ENCODE measurements at places on chromosomes 16 and 17.
A peak's percentile ranks its signal among the peaks of the same experiment; 100 is the strongest.

DNA sequence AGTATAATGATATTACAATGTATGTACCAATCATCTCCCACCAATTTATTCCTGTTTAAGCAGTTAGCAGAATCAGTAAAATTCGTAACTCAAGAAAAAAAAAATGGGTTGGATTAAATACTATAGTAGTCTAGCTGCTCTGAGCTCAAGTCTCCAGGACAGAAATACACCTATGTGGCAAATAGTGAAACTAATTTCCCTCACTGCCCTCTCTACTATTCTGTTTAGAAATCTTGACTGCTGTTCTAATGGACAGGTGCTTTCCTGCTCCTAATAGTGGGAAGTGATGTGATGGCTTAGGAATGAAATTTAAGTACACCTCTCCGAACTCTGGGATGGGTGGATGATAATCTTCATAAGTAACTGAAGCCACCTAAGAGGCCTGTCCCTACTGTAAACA is 175.7 kb downstream of the KCNJ2 start:
- DNase-seq, result no peak

DNA sequence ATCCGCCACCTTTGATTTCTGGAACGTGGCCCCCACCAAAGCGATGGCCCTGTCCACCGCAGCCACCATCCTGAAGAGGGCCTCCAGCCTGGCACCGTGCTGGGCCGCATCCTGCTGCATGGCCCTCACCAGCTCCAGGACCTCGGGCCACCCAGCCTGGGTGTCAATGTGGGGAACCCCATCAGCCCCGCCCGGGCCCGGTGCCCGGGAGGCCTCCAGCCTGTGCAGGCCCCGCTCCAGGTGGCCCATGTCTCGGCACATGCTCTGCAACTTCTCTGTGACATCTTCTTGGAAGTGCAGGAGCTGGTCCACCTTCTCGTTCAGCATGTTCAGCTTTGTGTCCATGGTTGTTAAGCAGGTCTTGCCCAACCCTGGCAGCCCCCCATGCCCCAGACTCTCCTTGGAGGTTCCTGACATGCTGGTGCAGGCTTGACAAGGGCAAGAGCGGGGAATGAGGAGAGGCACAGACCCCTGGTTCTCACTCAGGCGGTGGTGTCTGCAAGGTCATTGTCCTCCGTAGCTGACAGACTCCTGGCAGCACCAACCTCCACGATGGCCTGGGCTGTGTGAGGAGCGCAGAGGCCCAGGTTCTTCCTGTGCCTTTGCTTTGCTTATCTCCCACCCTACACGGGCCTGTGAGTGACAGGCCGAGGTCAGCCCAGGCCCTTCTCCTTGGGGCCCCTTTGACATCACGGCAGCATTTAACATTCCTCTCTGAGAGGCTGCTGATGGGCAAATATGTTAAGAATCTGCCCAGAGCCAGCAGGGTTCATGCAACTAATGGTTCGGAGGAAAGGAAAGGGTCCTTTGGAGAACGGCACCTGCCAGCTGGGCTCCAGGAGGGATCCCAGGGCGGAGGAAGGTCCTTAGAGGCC is at the start of gene MYLK3:
TSS of gene MYLK3 (minus strand) at position 568 of the 875 bp plus-strand sequence. CDS start at position 417, 151 bp downstream.
- DNase-seq, result no peak

DNA sequence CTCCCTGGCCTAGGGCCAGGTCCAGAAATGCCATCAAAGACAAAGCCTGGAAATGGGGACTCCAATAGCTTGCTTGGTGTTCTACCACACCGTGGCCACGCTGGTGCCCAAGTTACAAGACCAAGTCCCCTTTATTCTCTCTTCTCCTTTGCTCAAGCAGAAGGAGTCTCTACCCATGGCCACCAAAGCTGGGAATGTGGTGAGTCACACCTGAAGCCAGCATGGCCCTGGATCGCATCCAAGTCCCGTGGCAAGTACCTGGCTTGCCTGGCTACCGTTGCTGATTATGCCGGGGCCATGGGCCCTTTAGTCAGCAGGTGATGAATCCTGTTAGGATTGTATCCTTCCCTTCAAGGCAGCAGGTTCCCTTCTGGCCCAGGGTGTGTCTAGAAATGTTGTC is 260.0 kb downstream of the HAPSTR1 start:
- no peak for DNase-seq

DNA sequence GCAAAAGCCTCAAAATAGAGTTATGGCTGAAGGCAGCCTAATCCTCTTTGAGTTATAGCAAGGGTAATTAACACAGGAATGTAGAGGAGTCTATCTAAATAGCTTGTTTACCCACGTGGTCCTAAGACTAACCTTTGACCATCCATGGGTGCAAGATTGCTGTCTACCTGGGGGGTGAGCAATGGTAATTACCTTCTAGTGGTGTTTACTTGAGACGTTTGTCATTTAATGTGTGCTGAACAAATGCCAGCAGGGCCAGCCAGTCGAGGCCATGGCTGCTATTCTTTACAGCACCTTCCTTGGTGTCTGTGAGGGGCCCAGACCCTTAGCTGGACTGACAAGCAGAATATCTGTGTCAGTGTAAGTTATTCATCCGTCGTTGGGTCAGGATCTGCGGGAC is 13.9 kb upstream of the PRPSAP1 start:
- no peak for DNase-seq

DNA sequence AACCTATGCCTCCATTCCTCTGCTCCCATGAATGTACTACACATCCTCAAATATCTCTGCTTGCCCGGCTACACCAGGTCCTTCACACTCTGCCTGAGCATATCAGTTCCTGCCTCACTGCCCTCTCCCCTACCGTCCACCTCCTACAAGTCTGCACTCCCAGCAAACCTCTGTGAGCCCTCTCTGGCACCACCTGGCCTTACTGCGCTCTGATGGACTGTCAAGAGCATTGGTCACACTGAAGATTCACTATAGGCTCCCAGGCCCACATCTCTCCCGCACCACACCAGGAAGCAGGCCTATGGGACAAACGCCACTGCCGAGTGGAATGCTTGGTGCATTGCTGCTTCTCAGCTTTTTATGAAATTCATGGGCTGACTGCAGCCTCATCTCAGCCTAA is 8.9 kb downstream of the GINS2 start:
- DNase-seq, result no peak

DNA sequence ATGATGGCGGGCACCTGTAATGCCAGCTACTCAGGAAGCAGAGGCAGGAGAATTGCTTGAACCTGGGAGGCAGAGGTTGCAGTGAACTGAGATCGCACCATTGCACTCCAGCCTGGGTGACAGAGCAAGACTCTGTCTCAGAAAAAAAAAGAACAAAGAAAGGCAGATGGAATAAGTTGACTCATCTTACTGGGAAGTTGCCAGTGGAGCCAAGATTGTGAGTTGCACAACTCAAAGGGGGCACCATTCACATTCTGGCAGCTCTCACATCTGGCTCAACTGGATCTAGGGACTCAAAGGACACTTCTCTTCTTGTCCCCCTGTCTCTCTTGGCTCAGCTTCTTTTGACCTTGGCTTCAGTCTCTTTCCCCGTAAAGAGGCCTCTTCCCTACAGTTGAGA is 53.7 kb upstream of the ETV4 start:
- DNase-seq, result no peak

GRCh38 chr16:12482455-12483220 is 321.0 kb downstream of the CPPED1 start:
- no peak for DNase-seq

DNA sequence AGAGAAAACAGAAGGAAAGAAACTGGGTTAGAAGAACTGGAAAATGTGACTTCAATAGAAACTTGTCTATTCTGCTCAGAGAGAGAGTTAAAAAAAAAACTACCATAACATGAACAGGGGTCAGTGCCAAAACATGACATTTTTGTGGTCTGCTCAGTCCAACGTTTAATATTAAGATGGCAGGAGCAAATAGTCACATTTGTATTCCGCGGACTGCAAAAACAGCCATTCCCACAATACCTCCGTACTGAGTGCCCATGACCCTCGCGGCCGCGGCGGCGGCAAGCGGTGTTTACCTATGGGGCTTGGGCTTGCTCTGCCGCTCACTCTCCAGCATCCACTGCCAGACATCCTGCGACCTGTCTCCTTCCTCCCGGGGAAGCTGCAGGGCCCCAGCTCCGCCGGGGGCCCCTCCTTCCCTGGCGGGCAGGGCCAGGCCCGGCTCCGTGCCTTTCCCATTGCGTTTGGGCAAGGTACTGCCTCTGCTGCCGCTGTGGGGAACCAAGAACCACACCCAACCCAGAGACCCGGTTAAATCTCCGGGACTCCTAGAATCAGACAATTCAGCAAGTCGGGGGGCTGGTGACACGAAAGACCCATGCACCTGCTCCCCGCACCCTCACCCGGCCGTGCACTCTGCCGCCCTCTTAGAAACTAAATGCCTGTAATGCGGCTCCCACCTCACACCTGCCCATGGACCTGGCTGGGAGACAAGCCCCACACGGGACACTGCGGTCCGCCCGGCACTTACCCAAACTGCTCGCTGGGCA is 24.7 kb downstream of the AXIN2 start:
- no peak for DNase-seq

- DNase-seq, result no peak
These were observed 68.9 kb downstream of the USP31 start for GRCh38 chr16:23080329-23080728.

DNA sequence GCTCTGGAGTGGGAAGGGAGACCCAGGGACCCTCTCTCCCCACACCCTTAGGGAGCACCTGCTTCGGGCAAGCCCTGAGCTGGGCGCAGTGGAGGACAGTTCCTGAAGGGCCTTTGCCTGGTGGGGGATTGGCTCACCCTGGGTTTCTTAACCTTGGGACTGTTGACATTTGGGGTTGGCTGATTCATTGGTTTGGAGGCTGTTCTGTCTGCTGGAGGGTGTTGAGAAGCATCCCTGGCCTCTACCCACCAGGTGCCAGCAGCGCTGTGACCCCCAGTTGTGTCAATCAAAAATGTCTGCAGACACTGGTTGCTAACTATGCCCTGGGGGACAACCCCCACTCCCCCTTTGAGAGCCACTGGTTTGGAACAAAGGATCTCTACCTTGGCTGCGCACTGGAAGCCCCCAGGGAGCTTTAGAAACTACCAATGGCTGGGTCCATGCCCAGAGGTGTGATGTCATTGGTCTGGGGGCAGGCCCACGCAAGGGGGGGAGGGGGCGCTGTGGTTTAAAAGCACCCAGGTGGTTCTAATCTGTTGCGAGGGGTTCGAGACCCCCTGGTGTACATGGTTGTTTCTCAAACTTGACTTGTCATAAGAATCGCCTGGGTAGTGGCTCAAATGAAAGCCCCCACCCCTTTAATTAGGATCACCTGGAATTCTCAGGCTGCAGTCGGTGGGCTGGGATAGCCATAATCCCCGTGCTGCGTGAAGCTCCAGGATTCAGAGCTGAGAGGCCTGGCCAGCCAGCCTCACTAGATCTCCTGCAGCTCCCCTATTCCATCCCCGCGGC is 151.9 kb upstream of the GSE1 start:
- peak; percentile 54 for DNase-seq

- no peak for DNase-seq
These were observed 66.5 kb downstream of the ATP2C2 start for GRCh38 chr16:84434800-84435199.

DNA sequence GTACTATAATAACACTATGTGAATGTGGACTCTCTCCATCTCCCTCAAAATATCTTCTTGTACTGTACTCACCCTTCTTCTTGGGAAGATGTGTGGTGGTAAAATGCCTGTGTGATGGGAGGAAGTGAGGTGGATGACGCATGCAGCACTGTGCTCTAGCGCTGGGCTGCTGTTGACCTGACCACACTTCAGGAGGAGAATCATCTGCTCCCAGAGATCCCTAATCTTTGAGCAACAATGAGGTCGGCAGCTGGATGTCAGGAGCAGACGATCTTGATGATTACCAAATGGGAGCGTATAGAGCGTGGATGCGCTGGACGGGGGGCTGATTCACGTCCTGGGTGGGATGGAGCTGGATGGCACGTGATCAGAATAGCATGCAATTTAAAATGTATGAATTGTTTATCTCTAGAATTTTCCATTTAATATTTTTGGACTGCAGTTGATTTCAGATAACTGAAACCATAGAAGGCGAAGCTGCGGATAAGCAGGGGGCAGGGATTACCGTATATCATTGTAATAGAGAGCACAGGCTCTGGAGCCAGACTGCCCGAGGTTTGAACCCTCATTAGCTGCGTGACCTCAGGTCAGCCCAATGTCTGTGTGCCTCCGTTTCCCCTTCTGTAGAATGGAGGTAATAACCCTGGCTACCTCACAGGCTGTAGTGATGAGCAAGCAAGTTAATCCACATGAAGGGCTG is 23.7 kb upstream of the CYLD start:
- no peak for DNase-seq

DNA sequence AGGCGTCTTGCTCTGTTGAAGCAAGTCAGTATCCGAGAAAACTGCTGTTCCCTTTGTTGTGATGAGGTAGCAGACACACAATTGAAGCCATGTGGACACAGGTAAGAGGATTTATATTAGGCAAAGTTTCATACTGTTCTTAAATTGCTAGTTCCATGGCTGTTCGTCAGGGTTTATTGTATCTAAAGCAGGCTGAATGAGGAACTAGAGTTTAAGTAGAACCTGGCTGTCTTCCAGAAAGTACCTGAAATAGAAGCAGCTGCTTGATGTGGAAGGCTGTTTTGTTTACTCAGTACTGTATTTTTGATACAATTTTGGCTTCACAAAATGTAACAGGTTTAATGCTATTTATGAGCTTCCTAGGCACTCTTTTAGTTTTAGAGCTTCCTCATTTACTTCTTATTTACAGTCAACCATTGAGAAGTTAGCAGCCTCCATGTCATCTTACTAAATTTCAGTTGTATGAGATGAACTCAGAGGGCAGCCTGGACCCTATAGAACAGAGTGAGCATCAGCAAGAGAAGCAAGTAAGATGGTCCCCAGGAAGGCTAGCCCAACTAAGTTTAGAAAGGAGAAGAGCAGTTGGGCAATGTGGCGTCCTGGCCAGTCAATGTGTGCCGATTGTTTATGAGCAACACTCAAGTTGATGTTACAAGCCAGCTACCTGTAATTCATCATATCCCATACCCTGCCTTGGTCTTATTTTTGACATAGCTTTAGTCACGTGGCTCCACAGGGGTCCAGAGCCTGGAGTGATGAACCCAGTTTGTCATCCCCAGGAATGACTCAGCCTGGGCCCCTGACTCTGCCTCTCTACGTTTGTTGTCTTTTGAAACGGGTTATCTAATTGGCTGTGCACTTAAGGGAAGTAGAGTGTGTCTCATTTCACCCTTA is 9.7 kb upstream of the ARL2BP start:
- no peak for DNase-seq

DNA sequence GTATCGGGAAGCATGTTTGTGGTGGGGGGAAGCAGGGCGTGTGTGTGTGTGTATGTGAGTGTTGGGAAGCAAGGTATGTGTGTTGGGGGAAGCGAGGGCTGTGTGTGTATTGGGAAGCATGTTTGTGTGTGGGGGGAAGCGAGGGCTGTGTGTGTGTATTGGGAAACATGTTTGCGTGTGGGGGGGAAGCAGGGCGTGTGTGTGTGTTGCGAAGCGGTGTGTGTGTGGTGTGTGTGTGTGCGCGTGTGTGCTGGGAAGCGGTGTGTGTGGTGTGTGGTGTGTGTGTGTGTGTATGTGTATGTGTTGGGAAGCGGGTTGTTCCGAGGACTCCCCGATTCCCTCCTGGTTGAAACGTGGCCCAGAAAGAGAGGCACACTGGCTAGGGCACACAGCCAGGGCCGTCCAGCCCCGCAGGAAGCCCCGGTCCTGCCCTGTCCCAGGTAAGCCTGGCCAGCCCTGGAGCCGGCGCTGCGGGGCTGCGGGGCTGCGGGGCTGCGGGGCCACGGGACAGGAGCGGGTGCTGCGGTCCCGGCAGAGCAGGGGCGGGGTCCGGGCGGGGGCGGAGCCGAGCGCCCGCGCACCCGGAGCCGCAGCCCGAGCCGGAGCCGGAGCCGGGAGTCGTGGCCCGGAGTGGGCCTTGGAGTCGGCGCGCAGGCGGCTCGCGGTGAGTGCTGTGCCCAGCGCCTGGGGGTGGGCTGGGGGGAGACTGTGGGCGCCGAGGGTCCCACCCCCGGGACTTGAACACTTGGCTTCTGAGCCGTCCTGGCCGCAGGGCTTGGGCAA is at the start of gene NOD2:
TSS of gene NOD2 (plus strand) at position 608 of the 783 bp plus-strand sequence. CDS start 5,890 bp downstream, outside the sequence.
- DNase-seq, result no peak

- no peak for DNase-seq
These were observed 103.0 kb downstream of the YPEL2 start for GRCh38 chr17:59434429-59434828.

Measured in NCI-H1930 (cell line).